Aorta (tissue), 5 donors: ENCODE measurements at places on chromosomes 16 and 17. TPM values are rescaled to one million over a fixed set of nuclear protein-coding genes. Genes with fewer than 3 reads are reported as not detected.

The LRRC37A gene
- 7.7 TPM for total RNA-seq

GRCh38 chr16:56295059-56295665 is 103.9 kb downstream of the GNAO1 start:
- no peak overlapping the region for H3K4me3 ChIP-seq
- no peaks in the 10 kb centered on the region for H3K36me3 ChIP-seq
- DNase-seq, result no peak
- no peak overlapping the region for H3K27ac ChIP-seq
- no peaks in the 10 kb centered on the region for H3K27me3 ChIP-seq
- no peaks in the 10 kb centered on the region for H3K4me1 ChIP-seq

DNA sequence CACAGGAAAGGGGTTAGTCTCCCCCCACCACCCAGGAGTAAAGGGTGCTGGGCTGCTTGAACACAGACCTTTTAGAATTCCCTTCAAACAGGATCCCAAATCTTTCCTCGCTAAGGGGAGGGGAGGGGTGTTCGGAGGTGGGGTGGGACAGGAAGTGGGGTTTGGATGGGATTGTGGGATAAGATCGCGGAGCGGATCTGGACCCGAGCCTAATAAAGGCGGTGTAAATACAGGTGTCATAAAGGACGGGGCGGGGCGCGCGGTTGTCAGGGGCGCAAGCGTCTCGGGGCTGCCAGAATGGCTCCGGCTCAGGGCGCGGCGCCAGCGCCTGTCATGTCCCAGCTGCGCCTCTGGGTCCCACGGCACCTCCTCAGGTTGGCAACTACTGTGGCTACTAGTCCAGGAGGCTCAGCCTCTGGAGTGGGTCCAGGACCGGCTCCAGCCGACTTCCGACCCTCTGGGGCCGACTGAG is 59.8 kb upstream of the FBXO47 start:
- no peak overlapping the region for H3K27ac ChIP-seq
- no peaks in the 10 kb centered on the region for H3K4me1 ChIP-seq
- no peaks in the 10 kb centered on the region for H3K27me3 ChIP-seq
- peak; percentile 88 for DNase-seq
- H3K36me3 ChIP-seq, result no peaks in the 10 kb centered on the region

The C1QTNF8 gene
- total RNA-seq, result 1.4 TPM

The KRT40 gene
- not detected for total RNA-seq

DNA sequence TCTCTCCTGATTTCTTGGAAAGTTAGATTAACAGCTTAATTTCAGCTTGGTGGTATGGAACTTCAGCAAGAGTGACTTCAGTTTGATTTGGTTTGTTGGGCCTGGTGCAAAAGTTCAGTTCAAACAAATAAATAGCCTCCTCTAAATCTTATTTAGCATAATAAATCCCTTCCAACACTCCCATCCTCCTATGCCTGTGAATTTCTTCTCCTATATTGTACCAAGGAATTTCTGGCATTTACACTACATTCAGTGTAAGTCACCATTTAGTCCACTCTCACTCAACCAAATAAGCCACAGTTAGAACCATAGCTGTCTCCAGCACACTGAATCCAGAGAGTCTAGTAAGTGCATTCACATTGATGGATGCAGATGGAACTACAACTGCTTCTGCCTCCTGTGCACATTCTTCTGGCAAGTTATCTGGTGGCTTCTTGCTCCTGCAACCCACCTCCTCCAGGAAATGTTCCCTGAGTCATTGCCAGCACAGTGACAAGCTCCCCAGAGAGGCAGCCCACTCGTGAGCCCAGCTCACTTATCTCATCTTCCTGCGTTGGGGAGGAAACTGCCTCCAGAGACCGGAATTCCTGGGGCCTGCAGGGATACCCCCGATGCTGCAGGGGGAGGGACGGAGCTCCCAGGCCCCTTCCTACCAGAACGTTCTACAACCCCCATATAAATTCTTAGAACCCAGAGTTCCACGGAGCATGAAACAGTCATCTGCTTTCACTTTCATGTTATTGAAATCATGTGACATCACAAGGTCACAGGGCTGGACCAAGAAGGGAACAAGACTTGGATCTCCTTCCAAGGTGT is 318.3 kb downstream of the PHKB start:
- H3K27ac ChIP-seq, result no peak overlapping the region
- no peak for DNase-seq
- H3K36me3 ChIP-seq, result no peaks in the 10 kb centered on the region

DNA sequence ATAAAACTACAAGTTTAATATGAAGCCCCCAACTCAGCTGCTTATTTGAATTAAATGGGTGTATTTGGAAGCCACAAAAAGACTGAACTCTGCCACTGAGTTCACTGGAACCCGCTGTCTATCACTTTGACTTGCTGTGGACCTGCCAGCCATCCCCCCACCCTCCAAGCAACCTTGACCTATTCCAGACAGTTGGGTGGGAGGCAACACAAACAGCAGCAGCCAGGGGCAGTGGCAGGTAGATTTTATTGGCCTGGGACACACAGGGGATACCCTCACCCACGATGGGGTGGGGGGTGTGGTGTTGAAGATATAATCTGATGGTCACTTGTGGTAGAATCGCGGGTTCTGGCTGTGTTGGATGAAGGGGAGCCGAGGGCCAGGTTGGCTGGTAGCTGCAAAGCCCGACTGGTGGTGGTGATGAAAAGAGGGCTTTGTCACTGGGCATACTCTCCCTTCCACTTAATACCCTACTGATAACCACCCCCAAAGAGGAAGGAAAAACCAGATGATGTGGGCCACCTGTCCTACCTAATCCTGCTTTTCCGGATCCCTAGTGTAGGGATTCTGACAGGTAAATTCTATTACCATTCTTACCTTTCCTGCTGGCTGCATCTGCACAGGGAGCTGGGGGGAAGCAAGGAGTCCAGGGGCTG is 2.6 kb downstream of the GPS2 start:
- no peaks in the 10 kb centered on the region for H3K4me1 ChIP-seq
- no peaks in the 10 kb centered on the region for H3K27me3 ChIP-seq
- no peaks in the 10 kb centered on the region for H3K36me3 ChIP-seq
- no peak overlapping the region for H3K4me3 ChIP-seq
- DNase-seq, result no peak

DNA sequence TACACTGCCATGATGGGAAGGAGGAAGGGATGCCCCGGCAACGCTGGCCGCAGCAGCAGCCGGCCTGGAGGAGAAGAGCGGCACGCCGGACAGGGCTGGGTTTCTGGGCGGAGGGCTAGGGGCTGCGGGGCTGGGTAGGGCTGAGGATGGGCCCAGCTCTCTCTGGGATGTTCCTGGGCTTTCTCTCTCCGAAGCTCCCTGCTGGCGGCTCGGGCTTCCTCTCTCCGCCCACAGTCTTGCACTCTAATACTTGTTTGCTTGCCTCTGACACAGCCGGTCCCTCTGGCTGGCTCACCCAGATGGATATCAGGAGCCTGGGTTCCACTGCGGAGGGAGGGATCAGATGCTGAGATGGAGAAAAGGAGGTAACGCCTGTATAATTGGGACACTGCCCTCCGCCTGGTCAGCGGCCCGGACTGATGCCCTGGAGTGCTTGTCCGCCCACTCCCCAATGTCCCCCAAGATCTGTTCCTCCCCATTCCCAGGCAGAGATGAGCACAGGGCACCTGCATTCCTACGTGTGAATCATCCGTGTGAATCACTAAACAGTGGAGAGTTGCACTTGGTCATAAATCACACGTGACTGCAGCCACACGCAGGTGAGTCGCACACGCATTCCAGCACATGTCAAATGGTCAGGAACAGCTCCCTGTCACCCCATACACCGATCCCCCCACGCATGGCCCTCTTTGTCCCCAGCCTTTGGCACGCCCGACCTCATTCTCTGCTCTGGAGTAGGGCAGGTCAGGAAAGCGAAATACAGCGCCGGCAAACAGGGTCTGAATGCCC is at the start of gene ALOXE3:
TSS of gene ALOXE3 (minus strand) at position 535 of the 789 bp plus-strand sequence. CDS start at position 11, 524 bp downstream.
- H3K27me3 ChIP-seq, result no peaks in the 10 kb centered on the region
- H3K4me3 ChIP-seq, result peak within 1 kb of the TSS; percentile 39
- no peaks in the 10 kb centered on the region for H3K36me3 ChIP-seq
- no peak within 1 kb of the TSS for H3K27ac ChIP-seq
- H3K4me1 ChIP-seq, result no peaks in the 10 kb centered on the region

The STX1B gene
- total RNA-seq, result 0.84 TPM

The ABCA3 gene
- total RNA-seq, result 11.7 TPM

DNA sequence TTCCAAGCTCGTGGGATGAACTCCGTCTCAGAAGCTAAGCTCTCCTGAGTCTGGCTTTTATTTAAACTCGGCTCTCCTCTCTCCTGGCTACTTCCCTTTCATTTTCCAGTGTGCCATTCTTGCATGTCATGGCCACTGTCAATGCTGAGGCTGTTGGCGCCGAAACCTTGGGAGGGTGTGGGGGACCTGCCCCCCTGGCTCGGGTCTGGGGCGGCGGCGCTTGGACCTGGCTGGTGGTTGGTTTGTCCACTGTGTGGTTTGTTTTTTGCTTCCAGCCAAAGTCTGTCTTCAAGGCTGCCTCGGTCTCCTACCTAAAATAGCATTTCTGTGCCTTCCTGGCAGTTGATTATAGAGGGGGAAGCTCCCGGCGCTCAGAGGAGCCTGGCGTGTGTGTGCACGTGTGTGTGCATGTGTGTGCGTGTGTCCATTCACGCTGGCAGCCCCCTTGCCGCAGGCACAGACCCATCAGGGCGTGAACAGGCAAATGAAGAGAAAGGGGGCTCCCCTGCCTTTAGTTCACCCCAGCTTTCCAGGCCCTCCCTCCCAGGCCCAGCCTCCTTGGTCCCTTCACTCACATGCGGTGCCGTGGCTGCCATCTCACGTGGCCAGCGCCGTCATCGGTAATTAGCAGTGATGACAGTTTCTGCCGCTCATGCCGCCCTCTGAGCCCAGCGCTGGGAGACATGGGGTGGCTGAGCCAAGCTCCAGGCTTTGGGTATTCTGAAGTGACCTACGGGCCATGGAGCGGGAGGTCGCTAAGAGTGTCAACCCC is 179.9 kb downstream of the SEC14L1 start:
- peak overlapping the region; percentile 2 for H3K27ac ChIP-seq
- H3K4me3 ChIP-seq, result peak overlapping the region; percentile 43
- H3K36me3 ChIP-seq, result no peaks in the 10 kb centered on the region
- no peak for DNase-seq

The CA7 gene
- not detected for total RNA-seq

The KCNH6 gene
- total RNA-seq, result not detected

The NPTX1 gene
- 0.45 TPM for total RNA-seq

DNA sequence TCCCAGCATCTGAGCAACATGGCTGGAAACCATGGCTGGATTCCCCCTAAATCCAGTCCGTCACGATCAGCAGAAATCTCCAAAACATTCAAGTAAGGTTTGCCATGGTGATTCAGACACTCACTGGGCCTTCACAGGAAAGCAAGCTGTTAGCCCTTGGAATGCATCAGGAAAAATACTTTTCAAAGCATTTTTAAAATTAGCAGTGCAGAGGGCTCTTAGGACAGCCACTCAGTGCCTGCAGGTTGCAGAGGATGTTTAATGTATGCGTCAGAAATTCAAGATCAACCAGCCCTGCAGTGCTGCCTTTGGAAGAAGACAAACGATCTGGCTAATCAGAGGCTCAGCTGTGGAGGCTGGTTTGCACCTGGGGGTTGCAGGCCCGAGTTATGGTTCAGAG is 50.3 kb downstream of the FOXL1 start:
- no peaks in the 10 kb centered on the region for H3K36me3 ChIP-seq
- no peaks in the 10 kb centered on the region for H3K27me3 ChIP-seq
- no peak for DNase-seq
- H3K4me1 ChIP-seq, result no peaks in the 10 kb centered on the region
- no peak overlapping the region for H3K27ac ChIP-seq

GRCh38 chr17:75478508-75478907 is 22.1 kb downstream of the TMEM94 start:
- H3K27ac ChIP-seq, result no peak overlapping the region
- no peaks in the 10 kb centered on the region for H3K4me1 ChIP-seq
- H3K4me3 ChIP-seq, result no peak overlapping the region

The CCR7 gene
- 0.62 TPM for total RNA-seq

GRCh38 chr16:25108054-25108453 is 3.5 kb upstream of the LCMT1 start:
- H3K4me1 ChIP-seq, result peaks cover 1% of the 10 kb centered on the region
- no peak overlapping the region for H3K27ac ChIP-seq
- H3K4me3 ChIP-seq, result no peak overlapping the region
- H3K36me3 ChIP-seq, result no peaks in the 10 kb centered on the region
- no peaks in the 10 kb centered on the region for H3K27me3 ChIP-seq
- DNase-seq, result no peak

DNA sequence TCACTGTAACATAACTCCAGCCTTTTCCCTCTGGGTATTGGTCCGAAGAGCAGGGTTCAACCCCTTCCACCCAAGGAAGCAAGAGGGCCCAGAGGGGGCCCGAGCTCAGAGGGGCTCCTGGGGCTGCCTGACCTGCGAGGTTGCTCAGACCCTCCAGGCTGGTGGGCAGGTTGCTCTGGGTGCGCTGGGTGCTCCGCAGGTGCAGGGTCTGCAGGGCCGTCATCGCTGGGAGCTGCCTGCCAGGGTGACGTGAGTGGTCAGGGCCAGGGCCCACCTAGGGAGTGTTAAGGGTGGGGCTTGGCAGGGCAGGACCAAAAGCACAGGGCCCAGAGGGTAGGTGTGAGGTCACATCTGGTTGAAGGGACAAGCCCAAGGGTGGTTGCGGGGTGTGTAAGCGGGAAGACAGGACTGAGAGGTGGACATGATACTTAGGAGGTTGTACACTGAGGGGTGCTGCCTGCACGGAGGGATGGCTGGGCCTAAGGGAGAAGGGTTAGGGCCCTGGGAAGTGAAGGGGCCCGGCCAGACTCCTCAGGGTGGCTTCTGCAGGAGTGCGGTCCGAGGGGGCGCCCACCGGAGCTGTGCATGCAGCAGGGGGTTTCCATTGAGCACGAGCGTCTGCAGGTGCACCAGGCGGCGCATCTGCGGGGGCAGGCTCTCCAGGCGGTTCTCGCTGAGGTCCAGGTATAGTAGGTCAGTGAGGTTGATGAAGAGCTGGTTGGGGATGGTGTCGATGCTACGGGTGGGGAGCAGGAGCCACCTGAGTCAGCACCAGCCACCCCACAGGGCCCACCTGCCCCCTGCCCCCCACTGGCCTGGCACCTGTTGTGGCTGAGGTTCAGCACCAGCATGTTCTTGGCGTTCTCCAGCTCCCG is 4.4 kb downstream of the FLII start:
- no peaks in the 10 kb centered on the region for H3K4me1 ChIP-seq
- no peak overlapping the region for H3K4me3 ChIP-seq
- H3K27ac ChIP-seq, result no peak overlapping the region
- H3K27me3 ChIP-seq, result no peaks in the 10 kb centered on the region
- peaks cover 5% of the 10 kb centered on the region for H3K36me3 ChIP-seq
- DNase-seq, result no peak

The ITGAE gene
- total RNA-seq, result 16.0 TPM

The CPHXL2 gene
- total RNA-seq, result not detected

GRCh38 chr16:81185416-81185815 is 53.1 kb upstream of the BCO1 start:
- H3K27me3 ChIP-seq, result no peaks in the 10 kb centered on the region
- H3K4me3 ChIP-seq, result no peak overlapping the region
- H3K27ac ChIP-seq, result no peak overlapping the region
- H3K36me3 ChIP-seq, result no peaks in the 10 kb centered on the region

GRCh38 chr17:48596735-48597527 is 3.4 kb upstream of the HOXB5 start:
- peak overlapping the region; percentile 54 for H3K4me3 ChIP-seq
- no peak overlapping the region for H3K27ac ChIP-seq
- H3K4me1 ChIP-seq, result no peaks in the 10 kb centered on the region
- no peaks in the 10 kb centered on the region for H3K36me3 ChIP-seq
- no peak for DNase-seq
